GM03348 (cell line): ENCODE measurements at places on chromosomes 7 and 10.

DNA sequence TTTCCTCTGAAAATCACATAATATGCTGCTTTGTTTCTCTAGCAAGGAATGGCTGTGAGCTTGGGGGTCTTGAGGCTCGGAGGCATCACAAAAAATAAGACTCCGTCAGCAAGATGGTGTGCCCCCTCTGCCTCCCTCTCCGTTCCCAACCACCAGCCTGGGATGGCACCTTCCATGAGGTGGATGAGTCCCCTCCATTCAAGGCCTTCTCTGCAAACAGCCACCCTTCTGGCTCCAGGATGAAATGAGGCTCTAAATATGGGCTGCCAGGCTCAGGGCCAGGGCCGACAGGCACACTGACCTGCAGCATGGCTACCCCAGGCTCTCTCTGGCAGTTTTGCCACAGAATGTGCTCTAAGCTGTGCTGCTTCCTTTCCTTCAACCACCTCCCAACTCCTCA, 521.5 kb downstream of the PTPRN2 start:
- DNase-seq: no peak

GRCh38 chr10:11707624-11708350, 34.4 kb upstream of the ECHDC3 start:
- DNase-seq: no peak

- peak; percentile 45 for DNase-seq
Measured at GRCh38 chr7:85529831-85530230, 343.0 kb upstream of the SEMA3D start.

DNA sequence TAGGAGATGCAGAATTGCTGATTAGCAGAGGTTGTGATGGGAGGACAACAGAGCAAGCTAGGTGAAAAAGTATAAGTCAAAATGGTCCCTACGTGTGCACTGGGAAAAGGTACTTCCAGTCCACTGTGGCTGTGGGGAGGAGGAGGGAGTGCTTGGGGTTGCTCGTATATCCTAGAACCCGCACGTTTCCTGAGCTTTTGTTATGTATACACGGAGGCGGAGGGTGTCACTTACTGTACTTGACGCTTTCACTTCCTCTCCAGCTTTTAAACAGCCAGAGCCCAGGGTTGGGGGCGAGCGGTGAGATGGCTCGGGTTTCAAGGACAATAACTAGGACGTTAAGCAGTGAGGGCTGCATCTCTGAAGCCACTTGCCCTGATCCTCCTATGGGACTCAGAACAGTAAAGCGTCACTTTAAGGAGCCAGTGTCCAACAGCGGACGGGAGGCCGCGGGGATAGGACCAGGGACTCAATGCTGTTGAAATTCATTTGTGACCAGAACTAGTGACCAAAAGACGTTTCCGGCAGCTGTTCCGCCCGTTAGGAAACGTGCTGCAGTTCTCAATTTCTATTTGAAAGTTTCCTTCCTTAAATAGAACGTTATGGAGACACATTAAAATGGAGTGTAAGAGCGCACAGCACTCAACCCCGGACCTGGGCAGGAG, 985 bp upstream of the ETV1 start:
- peak; percentile 15 for DNase-seq

- no peak for DNase-seq
Measured at GRCh38 chr10:90289037-90289436, 568.8 kb downstream of the HTR7 start.

DNA sequence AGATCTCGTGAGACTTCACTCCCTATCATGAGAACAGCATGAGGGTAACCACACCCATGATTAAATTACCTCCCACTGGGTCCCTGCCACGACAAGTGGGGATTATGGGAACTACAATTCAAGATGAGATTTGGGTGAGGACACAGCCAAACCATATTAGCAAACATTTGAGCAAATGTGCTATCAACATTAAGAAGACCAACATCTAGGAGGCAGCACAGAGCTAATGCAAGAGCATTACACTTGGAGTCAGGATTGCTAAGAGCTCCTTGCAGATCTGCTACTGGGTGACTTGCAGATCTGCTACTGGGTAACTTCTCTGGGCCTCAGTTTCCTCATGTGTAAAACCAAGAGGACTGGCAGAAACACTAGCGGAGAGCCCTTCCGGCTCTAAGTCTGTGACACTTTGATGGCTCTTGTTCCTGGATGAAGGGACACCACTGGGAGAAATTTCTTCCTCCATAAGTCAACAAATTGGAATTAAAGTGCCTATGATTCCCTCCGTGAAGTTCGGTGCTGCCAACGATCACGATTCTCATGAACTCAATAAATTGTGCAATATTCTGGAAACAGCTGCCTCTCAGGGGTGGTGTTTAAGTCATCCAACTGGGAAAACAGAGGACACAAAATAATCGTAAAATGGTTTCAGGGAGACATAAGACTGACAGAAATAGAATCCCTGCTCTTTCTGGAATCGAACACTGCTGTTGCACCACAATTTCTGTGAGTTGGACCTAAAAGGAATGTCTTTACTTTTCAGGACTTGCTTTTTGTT, 115.8 kb upstream of the ITGB1 start:
- DNase-seq: peak; percentile 42
